Activated CD4-positive, alpha-beta T cell treated with anti-CD3 and anti-CD28 coated beads, Interleukin-2, amount 50 U/mL, for 24 hours (primary cell): ENCODE measurements at places on chromosomes 7 and 10.

DNA sequence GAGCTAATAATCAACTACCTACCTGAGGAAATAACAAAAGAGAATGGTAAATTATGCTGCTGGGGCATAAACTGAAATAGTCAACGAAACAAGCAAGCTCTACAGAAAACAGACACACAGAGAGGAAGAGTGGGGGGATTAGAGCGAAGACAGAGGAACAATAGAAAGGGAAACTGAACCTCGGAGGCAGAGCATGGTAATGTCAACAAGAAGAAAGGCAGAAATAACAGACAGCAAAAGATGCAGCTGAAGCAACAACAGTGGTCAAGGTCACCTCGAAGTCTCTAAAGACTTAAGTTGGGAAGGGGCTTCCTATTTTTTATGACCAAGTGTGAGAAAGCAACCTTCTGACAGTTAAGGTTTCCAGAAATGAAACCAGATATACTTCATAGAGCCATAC lies 177.0 kb downstream of the ZNF438 start:
- DNase-seq: no peak

DNA sequence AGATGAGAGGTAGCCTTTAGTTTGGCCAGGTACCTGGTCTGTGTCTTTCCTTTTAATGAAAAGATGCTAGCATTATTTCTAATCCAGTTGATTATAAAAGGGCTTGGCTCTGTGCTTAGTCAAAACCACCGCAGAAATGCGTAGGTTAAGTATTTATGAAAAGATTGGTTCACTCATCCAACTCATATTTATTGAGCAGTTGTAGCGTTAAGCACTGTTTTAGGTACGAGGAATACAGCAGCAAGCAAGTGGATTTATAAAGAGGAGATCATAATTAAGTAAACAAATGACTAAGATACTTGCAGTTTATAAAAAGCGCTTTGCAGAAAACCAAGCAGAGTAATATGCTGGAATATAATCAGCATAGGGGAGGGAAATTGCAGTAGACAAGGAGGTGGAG lies 129.8 kb downstream of the PPP1R17 start:
- no peak for DNase-seq

- no peak for DNase-seq
Observed at GRCh38 chr10:6612371-6612770, 32.3 kb upstream of the PRKCQ start.

GRCh38 chr7:84139986-84140729 lies 54.4 kb downstream of the SEMA3A start:
- no peak for DNase-seq

- DNase-seq: no peak
Observed at GRCh38 chr7:141073641-141074161, at the start of gene TMEM178B. Gene TMEM178B, plus strand, starts transcription at chr7:141074064.
